ENCODE measurements at places on chromosomes 12 and 14.
A peak's percentile ranks its signal among the peaks of the same experiment; 100 is the strongest.

- DNase-seq = no peak
These were observed 114.7 kb upstream of the CRY1 start for GRCh38 chr12:107207931-107208525.

GRCh38 chr12:105523164-105524057 lies 192.9 kb downstream of the C12orf75 start:
- no peak for DNase-seq

- DNase-seq = no peak
These were observed 7.5 kb downstream of the HIP1R start for GRCh38 chr12:122842505-122843405.

DNA sequence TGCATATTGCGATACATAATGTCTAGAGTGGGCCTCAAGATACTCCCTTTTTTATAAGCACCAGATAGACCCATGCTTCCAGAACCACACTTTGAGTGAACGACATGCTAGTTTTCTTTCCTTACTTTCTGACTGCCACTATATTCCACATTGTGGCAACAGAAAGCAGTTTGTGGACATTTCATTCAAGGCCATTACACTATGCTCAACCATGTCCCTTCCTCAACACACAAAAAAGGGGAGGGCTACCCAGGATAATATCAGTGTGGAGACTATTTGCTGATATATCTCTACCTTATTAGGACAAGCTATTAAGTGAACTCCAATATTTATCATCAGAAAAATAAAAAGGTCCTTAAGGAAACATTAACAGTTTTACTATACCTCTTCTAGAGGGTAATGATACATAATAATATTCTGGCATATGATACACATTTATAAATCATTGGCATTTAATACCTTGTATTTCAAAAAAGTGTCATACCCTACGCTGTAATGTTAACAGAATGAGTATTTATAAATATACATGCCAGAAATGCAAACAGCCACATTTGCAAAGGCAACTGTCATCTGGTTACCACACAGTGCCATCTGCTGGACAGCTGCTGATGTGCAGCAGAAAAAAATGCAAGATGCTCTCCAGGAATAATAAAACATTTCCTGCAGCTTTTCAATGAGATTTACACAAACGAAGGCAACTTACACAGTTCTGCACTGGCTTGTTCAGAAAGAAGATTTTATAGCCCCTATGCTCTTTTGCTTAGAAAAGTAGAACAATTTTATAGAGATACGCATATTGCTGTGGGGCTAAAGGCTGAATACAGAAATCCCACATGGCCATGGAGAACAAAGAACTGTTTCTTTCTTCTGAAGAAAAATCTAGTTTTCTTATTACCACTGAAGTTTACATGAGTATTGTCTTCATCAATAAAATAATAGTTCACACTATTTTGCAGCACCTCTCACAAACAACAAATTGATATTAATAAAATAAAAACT lies 182.2 kb upstream of the GRIP1 start:
- DNase-seq = peak; percentile 12

DNA sequence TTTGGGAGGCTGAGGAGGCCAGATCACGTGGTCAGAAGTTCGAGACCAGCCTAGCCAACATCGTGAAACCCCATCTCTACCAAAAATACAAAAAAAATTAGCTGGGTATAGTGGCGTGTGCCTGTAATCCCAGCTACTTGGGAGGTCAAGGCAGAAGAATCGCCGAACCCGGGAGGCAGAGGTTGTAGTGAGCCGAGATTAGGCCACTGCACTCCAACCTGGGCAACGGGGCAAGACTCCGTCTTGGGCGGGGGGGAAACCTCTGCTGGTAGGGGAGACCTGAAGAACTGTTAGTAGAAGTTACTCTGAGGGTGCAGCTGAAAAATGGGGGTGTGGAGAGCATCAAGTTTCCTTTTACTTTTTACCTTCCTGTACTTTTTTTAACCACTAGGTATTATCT lies 2.2 kb upstream of the LRP1 start:
- no peak for DNase-seq

- no peak for DNase-seq
These were observed 352.4 kb upstream of the CLEC14A start for GRCh38 chr14:38608244-38608643.

- DNase-seq = no peak
These were observed 117.1 kb downstream of the SLC25A47 start for GRCh38 chr14:100440207-100440631.

DNA sequence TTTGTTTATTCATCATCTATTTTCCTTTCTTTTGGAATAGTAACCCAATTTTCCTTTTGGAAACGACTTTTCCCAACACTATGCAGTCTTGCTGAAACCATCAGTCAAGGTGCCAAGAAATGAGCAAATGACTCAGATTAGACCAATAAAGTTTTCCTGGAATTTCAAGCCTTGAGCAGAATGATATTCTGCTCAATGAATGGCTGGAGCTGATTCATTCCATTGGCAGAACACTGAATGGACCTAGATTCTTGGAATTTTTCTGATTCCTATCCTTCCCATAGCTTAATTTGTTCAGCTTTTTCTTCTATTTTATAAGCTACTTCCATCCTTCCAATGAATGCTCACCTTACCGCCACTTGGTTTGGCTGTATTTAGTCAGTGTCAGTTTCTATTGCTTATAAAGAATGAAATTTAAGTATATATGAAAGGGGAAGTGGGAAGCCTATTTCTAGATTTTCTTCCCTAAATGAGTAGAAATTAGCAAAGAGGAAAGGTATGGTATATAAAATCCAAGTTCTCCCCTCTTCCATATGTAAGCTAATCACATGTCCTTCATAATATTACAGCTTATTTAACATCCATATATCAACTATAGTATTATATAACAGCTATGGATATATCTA lies 89.0 kb downstream of the C14orf39 start:
- DNase-seq = no peak

- DNase-seq = no peak
These were observed 94.2 kb downstream of the EML1 start for GRCh38 chr14:99887407-99887806.

DNA sequence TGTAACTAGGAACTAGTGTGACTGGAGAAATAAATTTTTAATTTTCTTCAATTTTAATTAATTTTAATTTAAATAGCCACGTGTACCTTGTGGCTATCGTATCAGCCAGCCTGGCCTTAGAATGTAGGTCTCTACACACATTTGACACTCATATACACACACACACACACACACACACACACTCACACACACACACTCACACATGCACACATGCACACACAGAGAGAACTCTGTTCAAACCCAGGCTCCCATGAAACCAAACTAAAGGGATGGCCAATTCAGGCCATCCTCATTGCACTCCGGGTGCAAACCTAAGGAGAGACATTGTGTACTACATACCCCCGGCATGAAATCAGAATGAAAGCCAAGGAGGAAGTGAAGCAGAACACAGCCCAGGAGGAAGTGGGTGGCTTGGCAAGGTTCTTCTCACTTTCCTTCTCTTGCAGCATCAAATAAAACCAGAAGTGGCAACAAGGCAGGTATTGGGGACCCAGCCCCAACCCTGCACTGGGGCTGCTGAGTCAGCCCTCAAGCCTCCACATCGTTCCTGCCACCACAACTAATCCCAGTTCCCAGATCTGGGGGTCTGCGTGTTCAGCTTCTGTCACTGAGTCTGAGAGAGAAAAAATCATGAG lies 26.2 kb upstream of the CHPT1 start:
- DNase-seq = no peak

DNA sequence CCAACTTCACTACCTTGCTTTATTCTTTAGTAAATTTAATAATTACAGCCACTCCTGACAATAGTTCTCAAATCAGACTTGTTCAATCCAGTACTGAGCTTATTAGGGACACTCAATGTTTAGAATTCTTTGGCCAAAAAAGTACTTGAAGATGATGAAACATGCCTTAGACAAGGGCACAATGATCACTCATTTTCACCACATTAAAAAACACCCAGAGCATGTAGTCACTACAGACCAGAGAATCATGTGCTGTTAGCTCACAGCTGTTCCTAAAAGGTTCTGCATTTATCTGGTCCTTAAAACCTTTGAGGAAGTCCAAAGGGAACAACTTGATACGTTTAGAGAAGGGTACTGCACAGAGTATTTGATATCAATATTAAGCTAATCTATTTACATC lies 98.7 kb downstream of the INSM2 start:
- DNase-seq = no peak

DNA sequence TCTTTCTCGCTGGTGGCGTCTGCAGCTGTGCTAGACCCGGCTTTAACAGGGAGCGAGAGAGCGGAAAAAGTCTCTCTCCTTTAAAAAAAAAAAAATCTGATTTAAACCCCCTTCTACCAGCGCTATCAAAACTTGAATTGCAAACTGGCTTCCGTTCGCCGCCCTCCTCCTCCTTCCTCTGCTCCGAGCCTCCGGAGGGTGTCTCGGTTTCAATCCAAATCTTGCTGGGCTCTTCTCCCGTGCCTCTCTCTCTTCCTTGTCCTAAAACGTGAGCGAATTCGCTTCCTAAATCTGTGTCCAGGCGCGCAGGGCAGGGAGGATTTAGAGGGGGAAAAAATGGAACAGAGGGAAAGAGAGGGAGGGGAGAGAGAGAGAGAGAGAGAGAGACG lies 272 bp downstream of the TBX3 start:
- DNase-seq = no peak

GRCh38 chr12:95621725-95622124 lies 70.4 kb upstream of the USP44 start:
- DNase-seq = no peak

GRCh38 chr12:48143898-48144297 lies 13.4 kb downstream of the ASB8 start:
- DNase-seq = no peak

- DNase-seq = no peak
These were observed 10.5 kb downstream of the MLXIP start for GRCh38 chr12:122089077-122089476.

GRCh38 chr14:102833341-102833740 lies 56.1 kb downstream of the TRAF3 start:
- DNase-seq = no peak

- DNase-seq = no peak
These were observed 51.8 kb downstream of the OTOGL start for GRCh38 chr12:80151131-80151530.

GRCh38 chr14:53247596-53248370 lies 94.7 kb upstream of the DDHD1 start:
- no peak for DNase-seq

DNA sequence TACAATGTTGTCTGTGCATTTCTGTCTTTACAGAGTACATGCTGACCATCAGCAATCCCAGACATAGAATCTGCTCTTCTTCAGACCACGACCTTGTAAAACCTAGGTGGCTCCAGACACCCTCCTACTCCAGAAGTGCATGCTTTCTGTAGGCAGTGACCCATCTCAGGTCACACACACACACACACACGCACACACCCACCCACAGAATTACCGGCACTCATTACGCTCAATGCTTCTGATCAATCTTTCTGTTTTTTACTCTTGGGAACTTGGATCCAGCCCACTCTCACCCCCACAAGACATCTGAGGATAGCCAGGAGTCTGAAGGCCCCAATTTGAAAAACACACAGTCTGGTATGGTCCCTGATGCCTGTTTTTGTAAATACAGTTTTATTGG lies 7.5 kb upstream of the TSPAN9 start:
- DNase-seq = no peak

- no peak for DNase-seq
These were observed 450 bp downstream of the DDN start for GRCh38 chr12:48998497-48999353.

GRCh38 chr14:26933431-26933830 lies 335.6 kb upstream of the NOVA1 start:
- DNase-seq = no peak

- DNase-seq = no peak
These were observed 40.2 kb downstream of the PAH start for GRCh38 chr12:102876883-102877282.

DNA sequence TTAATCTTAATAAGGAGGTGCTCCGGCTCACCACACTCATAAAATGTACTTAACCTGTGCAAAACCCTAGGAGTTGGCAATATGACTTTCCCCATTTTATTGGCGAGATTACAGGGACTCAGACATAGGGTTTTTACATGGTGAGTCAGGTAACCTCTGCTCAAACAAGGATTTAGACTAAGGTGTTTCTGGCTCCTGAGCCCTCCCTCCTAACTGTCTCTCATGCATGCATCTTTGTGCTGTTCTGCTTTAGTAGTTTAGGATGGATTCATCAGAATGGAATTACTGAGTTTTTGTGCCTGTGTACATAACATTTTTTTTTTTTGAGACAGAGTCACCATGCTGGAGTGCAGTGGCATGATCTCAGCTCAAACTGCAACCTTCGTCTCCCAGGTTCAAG lies 993.3 kb upstream of the TMEM132C start:
- DNase-seq = no peak

DNA sequence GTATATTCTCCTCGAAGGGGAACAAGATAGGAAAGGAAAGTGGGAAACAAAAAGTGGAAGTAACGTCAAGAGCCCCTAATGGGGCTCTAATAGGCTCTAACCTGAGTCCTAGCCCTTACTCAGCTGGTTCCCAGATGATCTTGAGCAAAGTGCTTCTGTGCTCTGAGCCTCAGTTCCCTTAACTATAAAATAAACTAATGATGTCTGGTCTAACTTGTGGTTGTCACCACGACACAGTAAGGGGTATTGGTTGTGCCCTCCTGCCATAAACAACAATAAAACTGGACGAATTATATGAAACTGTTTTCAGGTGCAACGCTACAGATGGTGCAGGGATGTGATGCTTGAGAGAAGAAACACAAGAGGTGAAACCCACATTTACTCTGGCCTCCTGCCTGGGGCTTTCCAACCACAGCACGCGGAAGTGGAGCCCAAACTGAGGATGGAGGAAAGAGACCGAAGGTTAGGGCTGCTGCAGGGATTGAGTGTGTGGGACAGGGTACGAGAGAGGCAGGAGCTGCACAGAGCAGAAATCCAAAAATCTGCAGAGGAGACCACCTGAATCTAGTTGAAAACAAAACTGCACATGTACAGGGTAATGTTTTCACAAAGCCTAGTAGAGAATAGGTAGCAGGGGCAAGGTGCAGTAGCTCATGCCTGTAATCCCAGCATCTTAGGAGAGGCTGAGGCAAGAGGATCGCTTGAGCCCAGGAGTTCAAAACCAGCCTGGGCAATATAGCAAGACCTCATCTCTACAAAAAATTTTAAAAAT lies 45.6 kb upstream of the BCL2L14 start:
- no peak for DNase-seq

GRCh38 chr12:103102225-103102744 lies 144.8 kb downstream of the ASCL1 start:
- no peak for DNase-seq

DNA sequence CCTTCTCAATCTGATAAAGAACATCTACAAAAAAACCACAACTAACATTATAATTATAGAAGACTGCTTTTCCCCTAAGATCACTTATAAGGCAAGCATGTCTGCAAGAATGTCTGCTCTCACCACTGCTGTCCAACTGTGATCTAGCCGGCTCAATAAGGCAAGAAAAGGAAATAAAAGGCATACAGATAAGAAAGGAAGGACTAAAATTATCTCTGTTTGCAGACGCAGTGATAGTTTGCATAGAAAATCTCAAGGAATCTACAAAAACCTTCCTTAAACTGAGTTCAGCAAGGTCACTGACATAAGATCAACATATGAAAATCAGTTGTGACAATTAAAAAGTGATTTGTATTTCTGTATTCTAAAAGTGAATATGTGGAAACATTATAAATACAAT lies 138.0 kb upstream of the EGLN3 start:
- DNase-seq = no peak

- DNase-seq = no peak
These were observed 6.8 kb upstream of the SLC4A8 start for GRCh38 chr12:51417826-51418225.

GRCh38 chr12:30643366-30643765 lies 52.3 kb downstream of the IPO8 start:
- DNase-seq = no peak

All from activated T-helper 1 cell treated with Interleukin-2 at 50 U/mL for 16 hours (primary cell).